ENCODE measurements at places on chromosomes 2 and 18.

GRCh38 chr18:60984510-60984909 lies 348.7 kb upstream of the CDH20 start:
- DNase-seq, result peak; percentile 38

DNA sequence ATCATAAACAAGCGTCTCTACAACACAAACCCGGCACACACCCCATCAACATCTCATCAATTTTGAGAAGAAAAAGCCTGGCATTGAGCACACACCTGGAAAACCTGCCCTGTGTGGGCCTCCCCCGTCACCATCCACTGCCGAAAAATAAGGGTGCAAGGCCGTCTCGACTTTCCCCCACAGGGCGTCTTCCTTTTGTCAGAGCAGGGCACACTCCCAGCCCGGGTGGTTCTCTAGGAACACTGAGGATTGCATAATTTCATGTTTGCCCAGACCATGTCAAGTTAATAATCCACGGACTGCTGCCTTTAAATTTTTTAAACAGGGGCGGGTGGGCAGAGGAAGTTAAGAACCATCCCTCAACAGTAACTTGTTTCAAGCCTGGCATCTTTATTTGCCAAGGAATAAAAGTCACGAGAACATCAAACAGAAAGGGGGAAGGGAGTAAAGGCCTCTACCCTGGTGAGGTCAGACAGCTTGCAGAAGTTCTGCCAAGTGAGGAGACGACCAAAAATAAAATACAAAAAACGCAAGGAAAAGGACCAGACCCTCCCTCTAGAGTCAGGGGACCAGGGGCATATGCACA lies 2.1 kb downstream of the TFCP2L1 start:
- DNase-seq, result no peak

GRCh38 chr18:75276818-75277609 lies 66.4 kb downstream of the TSHZ1 start:
- DNase-seq, result no peak

- DNase-seq, result no peak
Measured at GRCh38 chr2:186309901-186310300, 176.2 kb upstream of the ZC3H15 start.

- DNase-seq, result no peak
Measured at GRCh38 chr2:74602586-74603281, 45.4 kb downstream of the M1AP start.

DNA sequence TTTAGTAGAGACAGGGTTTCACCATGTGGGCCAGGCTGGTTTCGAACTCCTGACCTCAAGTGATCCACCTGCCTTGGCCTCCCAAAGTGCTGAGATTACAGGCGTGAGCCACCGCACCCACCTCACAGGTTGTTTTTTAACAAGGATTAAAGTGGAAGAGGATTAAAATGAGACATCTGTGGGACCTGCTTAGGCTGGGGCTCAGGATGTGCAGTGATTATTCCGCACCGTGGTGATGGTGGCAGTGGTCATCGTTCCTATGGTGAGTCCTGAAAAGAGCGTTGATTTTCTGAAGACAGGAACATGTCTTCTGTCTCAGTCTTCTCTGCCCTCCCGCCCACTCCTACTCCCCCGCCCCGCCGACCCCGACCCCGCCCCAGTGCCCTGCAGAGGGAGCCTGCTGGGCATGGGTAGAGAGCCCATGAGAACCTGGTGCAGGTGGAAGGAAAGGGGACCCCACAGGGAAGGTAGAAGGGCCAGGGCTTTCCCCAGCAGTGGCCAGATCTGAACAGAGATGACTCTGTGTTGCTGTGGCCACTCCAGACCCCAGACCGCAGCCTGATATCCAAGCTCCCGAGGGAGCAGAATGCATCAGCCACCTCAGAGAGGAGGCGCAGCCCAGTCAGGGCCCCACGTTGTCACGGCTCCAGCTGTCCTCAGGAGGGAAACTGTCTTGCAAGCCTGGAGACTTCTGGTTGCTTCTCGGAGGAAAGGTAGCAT lies 34.5 kb upstream of the FOSL2 start:
- no peak for DNase-seq

All from AG08396 (cell line).